Tibial nerve (tissue), 4 donors: ENCODE measurements at places on chromosomes 6 and 20.

DNA sequence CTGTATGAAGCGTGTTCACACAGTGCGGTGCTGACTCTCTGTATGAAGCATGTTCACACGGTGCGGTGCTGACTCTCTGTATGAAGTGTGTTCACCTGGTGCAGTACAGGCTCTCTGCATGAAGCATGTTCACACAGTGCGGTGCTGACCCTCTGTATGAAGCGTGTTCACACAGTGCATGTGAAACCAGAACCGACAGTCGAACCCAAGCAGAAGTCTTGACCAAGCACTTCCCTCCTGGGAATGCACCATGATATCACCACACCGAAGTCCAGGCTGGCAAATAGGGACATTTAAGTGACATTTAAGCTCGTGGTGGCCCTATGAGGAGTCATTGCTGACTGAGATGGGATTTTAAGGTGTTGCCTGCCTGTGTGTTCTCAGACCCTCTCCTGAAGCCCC is 11.3 kb upstream of the SERPINB1 start:
- DNase-seq = no peak

DNA sequence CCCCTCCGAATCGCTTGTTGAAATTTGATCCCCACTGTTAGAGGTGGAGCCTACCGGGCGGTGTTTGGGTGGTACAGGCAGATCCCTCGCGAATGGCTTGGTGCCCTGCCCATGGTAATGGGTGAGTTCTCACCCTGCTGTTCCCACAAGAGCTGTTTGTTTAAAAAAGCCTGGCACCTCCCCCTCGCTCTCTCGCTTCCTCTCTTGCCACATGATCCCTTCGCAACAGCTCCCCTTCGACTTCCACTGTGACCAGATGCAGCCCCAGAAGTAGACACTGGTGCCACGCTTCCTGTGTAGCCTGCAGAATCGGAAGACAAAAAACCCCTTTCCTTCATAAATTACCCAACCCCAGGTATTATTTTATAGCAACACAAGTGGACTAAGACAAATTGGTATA is 292.2 kb upstream of the QKI start:
- no peak for DNase-seq

GRCh38 chr6:146028252-146028795 is 538 bp upstream of the GRM1 start:
- no peak for DNase-seq

- DNase-seq = no peak
These were observed 29.5 kb upstream of the SDHAF4 start for GRCh38 chr6:70537266-70537665.

DNA sequence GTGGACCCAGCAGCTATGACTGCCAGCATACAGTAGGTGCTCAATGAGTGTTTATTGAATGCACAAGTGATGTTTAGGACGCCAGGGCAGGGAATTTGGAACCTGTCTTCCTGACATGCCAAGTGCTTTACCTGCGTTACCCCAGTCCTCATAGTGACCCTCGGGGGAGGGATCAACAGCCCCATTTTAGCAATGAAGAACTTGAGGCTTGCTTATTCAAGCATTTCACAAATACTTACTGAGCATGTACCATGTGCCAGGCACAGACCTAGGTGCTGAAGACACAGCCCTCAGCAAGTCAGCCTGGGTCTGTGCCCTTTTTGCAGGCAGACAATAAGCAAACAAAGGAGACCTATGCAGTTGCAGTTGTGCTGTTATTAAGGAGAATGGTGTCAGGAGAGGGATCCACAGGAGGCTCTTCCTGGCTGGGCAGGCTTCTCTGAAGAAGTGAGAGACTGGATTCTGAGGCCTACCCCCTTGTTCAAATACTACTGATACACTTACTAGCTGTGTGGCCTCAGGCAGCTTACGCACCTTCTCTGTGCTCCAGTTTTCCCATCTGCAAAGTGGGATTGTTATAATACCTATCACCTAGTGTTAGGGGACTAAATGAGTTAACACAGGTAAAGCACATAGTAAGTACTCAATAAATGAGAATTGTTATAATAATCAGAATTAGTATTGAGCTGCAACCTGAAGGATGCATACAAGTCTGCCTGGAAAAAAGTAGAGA is 39.8 kb downstream of the TTLL9 start:
- no peak for DNase-seq

DNA sequence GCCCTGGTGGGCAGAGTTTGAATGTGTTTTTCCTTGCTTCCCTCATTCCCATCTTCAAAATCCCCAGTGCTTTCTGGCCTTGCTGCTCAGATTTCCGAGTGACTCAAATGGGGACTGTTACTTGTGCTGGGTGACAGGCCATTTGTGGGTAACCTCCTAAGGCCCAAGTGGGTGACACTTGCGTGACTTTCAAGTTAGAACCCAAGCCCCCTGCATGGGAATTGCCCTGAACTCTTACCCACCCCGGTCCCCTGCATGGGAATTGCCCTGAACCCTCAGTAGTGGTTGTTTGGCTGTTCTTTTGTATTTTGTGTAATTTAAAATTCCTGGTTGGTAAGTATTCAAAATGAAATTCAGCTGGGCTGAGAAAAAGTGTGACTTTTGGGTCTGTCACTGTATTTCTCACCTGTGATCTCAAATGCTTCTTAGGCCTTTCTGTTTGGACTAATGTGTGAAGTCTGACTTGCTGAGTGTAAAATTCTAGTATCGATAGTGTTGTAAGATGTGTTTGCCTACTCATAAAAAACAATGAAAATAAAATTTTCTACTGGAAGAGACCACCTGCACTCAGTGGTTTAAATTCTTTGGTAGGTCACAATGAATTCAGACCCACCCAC is 12.4 kb upstream of the RBM38 start:
- no peak for DNase-seq

DNA sequence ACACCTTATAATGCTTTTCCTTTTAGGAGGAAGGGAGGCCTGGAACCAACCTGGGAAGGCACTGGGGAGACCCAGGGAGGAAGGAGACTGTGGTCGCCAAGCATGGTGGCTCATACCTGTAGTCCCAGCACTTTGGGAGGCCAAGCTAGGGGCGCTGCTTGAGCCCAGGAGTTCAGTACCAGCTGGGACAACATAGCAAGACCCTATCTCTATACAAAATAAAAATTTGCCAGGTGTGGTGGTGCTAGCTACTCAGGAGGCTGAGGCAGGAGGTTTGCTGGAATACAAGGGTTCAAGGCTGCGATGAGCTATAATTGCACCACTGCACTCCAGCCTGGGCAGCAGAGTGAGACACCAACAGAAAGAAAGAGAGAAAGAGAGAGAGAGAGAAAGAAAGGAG is 36.2 kb downstream of the PPP1R14C start:
- no peak for DNase-seq

DNA sequence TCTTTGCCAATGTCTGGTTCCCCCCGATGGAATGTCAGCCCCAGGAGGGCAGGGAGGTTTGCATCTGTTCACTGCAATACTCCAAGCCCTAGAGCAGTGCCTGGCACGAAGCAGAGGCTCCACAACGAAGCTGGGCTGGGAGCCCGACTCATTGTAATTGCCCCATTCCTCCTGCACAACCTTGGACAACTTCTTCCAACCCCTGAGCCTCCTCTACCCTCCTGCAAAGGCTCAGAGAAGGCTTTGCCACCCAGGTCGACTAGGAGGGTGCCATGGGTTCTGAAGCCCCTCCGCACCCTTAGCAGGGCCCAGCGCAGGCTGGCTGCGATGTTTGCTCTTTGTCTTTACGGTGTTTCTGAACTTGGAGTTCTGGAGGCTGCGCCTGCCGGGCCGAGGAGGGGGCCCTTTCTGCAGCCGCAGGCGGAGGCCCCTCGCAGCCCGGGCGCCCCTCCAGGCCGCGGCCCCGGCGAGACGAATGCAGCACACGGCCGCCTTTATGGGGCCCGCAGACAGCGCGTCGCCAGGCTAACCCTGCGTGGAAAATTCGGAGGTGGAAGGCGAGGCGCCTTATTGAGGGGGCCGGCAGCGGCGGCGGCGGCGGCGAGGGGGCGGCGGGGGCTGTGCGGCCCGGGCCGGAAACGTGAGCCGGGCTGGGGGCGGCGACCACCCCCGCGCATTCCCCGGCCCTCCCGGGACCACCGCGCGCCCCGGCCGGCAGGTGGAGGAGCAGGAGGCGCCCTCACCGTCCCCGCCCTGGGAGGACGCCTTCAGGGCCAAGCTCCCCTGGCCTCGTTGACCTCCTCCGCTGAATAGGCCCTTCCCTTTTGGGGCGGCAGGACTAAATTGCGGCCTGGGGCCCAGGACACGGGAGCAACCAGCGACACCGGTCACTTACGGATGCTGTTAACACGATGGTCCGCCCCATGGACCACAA is 27.0 kb downstream of the SNAI1 start:
- no peak for DNase-seq
